ENCODE measurements at places on chromosomes 1 and 21.

- DNase-seq = no peak
Observed at GRCh38 chr1:185478877-185479276, 161.8 kb upstream of the IVNS1ABP start.

GRCh38 chr1:59635097-59635496 is 179.7 kb upstream of the HOOK1 start:
- no peak for DNase-seq

- DNase-seq = no peak
Observed at GRCh38 chr1:43779805-43780403, 72.6 kb downstream of the ST3GAL3 start.

- DNase-seq = no peak
Observed at GRCh38 chr21:15257646-15258045, 192.8 kb upstream of the NRIP1 start.

DNA sequence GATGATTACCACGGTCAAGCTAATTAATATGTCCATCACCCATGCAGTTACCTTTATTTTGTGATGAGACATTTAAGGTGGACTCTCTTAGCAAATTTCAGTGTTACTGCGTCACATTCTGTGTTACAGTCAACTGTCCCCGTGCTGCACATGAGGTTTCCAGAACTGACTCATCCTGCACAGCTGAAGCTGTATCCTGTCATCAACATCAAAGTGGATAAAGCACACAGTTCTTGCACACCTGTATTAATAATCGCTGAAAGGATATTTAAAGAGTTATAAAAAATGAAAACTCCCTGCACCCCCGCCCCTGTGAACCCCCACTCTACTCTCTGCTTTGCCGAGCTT is 3.4 kb upstream of the KRTAP10-5 start:
- DNase-seq = no peak

DNA sequence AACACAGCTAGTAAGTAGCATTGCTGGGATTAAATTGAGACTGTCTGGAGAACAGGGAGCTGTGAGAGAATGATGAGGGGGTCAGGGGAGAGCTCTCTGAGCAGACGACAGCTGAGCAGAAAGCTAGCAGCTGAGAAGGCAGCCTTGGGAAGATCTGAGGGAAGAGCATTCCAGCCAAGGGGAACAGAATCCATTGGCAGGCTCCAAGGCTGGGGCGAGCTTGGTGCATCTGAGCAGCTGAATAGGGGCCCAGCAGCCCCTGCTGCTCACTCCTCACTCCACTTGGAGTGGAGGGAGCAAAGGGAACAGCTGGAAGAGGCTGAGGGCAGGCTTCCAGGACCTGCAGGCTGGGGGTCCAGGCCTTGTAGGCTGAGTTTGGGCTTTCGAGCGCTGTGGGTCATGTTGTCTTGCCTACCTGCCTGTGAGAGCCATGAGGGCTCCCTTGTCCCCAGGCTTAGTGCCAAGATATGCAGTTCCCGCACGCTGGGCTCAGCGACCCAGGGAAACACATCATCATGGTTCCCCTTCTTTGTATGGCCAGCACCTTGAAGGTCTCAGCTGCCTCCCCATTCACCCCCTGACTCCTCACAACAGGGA is 10.5 kb downstream of the ACOT11 start:
- DNase-seq = no peak

GRCh38 chr1:231215681-231216385 is 25.2 kb upstream of the GNPAT start:
- no peak for DNase-seq

GRCh38 chr1:163275222-163275621 is 46.5 kb upstream of the NUF2 start:
- no peak for DNase-seq

All from CD4-positive, alpha-beta T cell treated with Interferon gamma for 1 hour (primary cell).